ENCODE measurements at places on chromosomes 3 and 15.

- DNase-seq: peak; percentile 28
Observed at GRCh38 chr3:47482366-47482765, 6.6 kb upstream of the SCAP start.

DNA sequence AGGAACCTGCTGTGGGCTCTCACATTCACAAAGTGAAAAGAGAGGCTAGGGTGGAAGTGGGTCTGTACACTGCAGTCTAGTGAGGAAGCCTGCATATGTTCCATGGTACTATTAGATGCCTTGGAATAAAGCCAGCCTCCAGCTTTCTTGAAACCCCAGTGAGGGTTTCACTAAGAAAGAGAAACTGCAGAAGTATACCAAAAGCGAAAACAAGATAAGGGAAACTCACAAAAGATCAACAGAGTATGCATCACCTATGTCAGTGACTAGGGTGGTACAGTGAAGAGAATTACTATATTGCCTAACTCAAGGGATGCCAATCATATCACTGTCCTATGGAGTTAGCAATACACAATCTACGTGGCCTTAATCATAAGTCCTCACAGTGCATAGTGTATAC lies 212.5 kb upstream of the GADL1 start:
- no peak for DNase-seq

GRCh38 chr15:57537072-57537471 lies 54.6 kb upstream of the MYZAP start:
- no peak for DNase-seq

GRCh38 chr15:59237119-59237855 lies 30.6 kb downstream of the LDHAL6B start:
- DNase-seq: no peak

- no peak for DNase-seq
Observed at GRCh38 chr3:152621006-152621868, 213.7 kb upstream of the P2RY1 start.

- DNase-seq: no peak
Observed at GRCh38 chr3:171456765-171457606, 3.2 kb downstream of the TNIK start.

- DNase-seq: peak; percentile 11
Observed at GRCh38 chr3:178709051-178709450, 172.8 kb downstream of the KCNMB2 start.

GRCh38 chr3:123622766-123623165 lies 37.9 kb upstream of the HACD2 start:
- DNase-seq: no peak

- DNase-seq: no peak
Observed at GRCh38 chr3:31927811-31928210, 53.3 kb downstream of the OSBPL10 start.

- no peak for DNase-seq
Observed at GRCh38 chr3:149314807-149315578, 18.4 kb downstream of the TM4SF18 start.

DNA sequence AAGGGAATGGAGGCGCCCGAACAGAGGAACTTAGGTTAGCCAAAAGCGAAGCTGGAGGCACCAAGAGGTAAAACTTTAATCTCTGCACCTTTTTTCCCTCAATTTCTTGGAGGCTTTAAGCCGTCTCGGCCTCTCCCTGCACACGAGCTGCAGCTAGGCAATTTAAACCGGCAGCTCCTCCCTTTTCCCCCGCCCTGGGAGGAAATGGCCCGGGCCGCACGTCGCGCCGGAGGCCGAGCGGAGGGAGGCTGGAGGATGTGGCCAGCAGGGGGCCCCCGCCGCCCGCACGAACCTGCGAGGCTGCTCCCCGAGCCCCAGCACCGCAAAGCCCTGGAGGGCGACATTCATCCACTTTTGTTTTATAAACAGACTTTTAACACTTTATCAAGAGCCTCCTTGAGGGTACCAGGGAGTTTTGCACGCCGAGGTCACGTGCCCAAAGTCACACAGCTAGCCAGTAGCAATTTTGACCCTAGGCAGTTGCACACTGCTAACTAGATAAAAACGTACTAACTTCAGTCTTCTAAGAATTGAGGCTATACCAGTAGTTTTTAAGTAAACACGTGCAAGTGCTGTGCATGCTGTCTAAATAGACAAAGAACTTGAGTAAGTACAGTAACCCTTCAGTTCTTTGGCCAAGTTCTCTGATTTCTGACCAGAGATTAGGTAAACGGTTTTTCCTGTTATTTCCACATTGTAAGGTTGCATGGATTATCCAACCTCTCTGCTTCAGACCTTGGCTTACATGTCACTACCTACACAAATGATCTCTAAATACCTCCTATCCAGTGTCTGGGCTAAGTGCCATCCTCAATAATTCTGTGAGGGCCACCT lies 668 bp upstream of the XXYLT1 start:
- DNase-seq: peak; percentile 77

GRCh38 chr15:39709941-39710340 lies 72.7 kb downstream of the FSIP1 start:
- no peak for DNase-seq

DNA sequence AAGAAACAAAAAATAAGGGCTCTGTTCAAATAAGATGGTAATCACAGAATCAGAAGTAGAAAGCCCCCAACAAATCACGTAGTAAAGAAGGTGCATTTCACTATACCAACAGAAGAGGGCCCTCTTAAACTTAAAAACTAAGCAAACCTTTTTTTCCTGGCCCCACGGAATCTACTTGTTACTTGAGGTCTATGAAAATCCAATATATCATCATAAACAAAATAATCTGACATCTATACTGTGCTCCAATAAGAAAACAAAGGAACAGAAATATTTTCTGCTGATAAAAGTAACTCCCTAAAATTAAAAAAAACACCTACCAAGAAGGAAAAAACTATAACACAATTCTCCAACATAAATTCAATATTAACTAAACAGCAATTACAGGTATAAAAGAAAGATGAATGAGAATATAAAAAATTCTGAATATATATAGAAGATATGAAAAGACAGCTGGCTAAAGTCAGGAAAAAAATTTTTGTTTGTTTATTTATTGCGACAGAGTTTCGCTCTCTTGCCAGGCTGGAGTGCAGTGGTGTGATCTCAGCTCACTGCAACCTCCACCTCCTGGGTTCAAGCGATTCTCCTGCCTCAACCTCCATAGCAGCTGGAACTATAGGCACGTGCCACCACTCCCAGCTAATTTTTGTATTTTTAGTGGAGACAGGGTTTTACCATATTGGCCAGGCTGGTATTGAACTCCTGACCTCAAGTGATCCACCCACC lies 81.8 kb downstream of the CLASP2 start:
- DNase-seq: peak; percentile 47

DNA sequence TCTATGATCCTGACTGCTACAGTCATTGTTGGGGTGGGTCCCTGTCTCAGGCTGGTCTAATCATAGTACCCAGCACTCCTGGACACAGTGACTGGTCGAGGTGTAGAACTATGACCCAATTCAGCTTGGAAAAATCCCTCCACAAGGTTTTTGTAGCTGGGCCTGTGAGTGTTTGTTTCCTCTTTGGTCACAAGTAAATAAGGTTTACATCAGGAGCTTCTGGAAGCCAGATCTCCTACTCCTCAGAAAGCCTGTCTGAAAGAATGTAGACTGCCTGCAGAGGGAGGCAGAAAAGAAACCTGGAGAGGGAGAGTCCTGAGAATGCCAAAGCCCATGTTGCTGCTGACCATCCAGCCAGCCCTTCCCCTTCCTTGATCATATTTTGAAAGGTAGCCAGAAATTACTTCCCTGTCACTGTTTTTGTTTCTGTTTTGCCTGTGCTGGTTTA lies 123.2 kb downstream of the RAP2B start:
- DNase-seq: no peak

DNA sequence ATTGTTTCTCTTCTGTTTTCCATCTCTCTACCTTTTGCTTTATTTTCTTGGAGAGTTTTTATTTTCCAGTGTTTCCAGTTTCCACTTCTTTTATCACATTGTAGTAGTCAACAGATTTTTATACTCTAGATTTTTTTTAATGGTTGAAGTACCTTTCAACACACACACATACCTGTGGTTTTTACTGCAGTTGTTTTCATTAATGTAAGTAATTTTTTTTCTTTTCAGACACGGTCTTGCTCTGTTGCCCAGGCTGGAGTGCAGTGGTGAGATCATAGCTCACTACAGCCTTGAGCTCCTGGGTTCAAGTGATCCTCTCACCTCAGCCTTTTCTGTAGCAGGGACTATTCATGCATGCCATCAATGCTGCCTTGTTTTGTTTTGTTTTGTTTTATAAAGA lies 472.5 kb upstream of the SGO1 start:
- DNase-seq: no peak

GRCh38 chr15:41331833-41332193 lies 578 bp downstream of the OIP5 start:
- DNase-seq: no peak

DNA sequence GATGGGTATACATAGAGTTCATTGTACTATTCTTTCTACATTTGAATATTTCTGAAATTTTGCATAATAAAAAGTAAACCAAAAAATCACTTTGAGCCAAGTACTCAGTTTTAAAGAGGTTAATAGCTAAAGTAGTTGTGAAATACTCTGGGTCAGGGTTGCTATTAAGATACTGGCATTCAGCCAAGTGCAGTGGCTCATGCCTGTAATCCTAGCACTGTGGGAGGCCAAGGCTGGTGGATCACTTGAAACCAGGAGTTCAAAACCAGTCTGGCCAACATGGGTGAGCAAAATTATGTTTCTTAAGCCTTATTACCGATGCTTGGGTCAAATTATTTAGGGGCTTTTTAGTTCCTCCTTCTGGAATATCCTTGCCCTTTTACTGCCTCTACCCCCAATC lies 122.0 kb upstream of the MELTF start:
- DNase-seq: no peak

Measured in NT2/D1 (cell line).